ENCODE measurements at places on chromosomes 3 and 15.

DNA sequence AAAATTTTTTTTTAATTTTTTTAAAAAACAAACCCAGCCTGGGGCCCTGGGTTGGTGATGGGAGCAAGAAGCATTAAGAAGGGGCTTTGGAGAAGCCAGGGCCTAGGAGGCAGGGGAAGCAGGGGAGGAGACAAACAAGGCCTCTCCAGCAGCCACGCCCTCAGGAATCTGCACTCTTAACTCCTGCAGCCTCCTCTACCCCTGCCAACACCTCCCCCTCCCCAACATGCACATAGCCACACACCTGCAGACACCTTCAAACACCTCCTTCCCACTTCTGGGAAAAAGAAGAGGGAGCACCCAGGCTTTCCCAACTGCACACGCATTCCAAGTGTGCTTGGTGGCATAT is 2.7 kb upstream of the DCAF1 start:
- DNase-seq, result no peak

- no peak for DNase-seq
These were observed 245.6 kb upstream of the PEX5L start for GRCh38 chr3:180282386-180282785.

- no peak for DNase-seq
These were observed 16.3 kb downstream of the SV2B start for GRCh38 chr15:91116113-91117067.

- DNase-seq, result no peak
These were observed 27.7 kb upstream of the ANO10 start for GRCh38 chr3:43649365-43649968.

DNA sequence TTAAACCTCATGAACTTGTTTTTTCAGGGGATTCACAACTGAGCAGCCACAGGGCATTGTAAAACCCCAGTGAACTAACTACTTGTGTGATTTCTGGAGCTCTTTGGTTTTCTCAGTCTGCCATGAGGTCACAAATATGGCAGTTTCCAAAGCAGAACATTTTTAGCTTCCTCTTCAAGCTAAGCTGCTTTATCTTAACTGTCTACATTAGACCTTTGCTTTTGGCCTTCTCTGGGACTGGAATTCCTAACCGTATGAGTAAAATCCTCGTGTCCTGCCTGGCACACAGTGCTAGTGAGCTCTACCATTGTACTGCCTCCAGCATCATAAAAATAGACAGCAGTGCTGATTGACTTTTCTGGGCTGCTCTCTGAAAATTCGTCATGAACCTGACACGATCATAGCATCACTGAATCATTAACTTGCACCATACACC is 22.1 kb downstream of the CDIN1 start:
- DNase-seq, result no peak

Data from D721Med (cell line).